ENCODE measurements at places on chromosomes 11 and 22.

DNA sequence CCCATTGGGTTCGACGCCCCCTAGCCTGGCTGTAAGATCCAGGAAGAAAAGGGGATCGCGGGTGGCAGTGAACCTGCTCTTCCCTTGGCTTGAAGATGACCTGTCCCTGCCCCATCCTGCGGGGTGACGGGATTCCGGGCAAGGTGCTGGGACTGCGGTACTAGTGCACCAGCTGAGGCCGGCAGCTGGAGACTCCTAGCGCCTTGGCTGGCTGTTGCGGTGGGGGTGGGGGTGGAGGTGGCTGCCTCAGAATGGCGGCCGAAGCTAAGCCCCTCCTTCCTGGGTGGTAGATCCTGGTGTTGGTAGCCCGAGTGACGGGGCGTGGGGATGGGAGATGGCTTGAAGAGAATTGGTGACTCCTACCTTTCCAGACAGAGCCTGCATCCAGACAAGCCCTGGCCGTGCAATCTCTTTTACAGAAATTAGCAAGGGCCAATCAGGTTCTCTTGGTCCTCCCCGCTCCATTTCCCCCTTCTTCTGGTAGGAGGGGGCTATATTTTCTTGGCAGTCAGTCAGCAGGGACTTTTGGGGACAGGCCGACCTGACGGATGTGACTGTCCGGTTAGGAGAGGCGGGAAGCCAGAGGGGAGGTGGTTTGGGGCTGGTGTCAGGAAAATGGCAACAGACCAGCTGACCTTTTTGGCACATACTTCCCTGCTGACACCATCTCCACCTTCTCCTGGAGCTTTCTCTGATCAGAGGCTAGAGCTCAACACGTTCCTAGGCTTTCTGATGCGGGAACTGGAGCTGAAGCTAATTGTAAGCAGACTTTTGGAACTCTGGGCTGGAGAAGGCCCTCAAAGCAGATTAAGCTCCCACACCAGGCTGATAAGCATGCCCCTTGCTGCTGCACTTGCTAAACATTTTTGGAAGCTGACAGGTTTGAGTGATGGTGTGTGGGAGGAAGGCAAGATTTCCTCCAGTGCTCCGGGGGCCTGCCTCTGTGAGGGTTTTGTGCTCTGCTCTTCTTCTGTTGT is 2.0 kb downstream of the NAV2 start:
- DNase-seq, result peak; percentile 59

- DNase-seq, result no peak
Observed at GRCh38 chr11:112132737-112133136, 31.2 kb downstream of the IL18 start.

DNA sequence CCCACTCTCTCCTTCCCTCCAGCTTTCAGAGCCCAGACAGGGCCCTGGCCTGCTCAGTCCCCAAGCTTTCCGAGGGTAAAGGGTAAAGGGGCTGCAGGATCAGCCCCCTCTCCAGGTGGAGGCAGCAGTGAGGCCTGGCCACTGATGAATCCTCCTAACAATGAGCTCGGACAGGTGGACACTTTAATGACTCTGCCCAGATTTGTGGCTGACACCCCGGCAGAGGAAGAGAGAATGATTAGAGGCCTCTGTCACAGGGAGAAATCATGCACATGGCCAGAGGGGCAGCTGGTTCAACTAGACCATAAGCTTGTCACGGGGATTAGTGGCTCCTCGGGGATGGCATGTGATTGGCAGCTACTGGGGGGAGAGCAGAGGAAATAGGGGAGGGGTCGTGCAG is 587.5 kb upstream of the B3GAT1 start:
- DNase-seq, result no peak

- DNase-seq, result no peak
Observed at GRCh38 chr22:46045459-46046298, 68.7 kb upstream of the WNT7B start.

GRCh38 chr22:46855681-46856080 is 93.2 kb downstream of the TBC1D22A start:
- DNase-seq, result no peak

- DNase-seq, result no peak
Observed at GRCh38 chr11:3665336-3666022, 5.7 kb downstream of the CHRNA10 start.

DNA sequence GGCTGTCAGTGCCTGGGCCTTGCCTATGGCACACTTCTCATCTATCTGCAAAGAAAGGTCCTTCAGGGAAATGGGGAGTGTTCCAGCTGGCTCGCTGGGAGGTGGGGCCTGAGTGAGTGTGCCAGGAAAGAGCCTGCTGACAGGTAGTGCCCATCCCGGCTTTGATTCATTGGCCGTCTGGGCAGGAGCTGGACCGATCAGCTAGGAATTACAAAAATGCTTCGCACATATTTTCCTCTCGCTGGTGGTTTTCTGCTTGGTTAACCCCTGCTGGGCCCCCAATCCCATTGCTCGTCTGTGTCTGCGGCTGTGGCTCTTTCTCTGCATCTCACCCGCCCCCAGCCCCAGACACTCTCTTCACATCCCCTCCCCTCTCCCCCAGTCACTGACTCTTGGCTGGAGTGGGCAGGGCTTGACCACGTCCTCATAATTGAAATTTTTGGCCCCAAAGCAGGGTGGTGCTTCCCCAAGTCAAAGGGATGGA is 10.8 kb downstream of the LIF start:
- DNase-seq, result peak; percentile 77

DNA sequence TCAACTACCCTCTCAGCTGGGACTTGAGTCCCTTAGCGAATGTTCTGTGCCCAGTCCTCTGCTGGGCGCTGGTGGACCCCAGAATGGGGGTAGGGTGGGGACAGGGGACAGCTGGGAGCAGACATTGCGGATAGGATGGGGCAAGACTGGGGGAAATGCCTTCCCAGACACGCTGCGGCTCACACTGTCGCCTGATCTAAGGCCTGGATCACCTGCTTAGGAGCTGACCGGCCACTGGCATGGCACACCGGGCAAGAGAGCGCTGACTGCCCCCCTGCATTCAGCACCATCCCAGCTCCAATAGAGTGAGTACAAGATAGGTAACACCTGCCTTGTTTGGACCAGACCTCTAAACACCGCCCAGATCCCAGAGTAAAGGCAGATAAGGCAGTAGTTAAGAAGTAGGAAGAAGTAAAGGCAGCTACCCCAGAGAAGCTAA is 1.4 kb downstream of the ARVCF start:
- no peak for DNase-seq

- DNase-seq, result peak; percentile 95
Observed at GRCh38 chr11:61954851-61955421, 4.8 kb downstream of the BEST1 start.

DNA sequence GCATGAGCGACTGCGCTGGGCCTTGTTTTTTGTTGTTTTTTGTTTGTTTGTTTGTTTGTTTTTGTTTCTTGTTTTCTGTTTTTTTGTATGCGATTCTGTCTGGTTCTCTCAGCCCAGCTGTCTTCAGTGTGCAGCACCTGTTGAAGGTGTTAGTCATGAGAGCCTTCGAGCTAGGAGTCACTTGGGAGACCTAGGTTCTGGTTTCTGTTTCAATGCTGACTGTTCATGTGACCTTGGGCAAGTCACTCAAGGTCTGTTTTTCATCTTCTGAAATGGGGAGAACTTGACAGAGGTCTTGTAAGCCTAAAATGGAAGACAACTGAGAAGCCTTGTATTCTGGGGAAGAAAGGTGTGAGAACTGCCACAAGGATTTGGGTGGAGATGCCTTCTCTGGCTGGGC is 1.8 kb downstream of the DCPS start:
- DNase-seq, result no peak

DNA sequence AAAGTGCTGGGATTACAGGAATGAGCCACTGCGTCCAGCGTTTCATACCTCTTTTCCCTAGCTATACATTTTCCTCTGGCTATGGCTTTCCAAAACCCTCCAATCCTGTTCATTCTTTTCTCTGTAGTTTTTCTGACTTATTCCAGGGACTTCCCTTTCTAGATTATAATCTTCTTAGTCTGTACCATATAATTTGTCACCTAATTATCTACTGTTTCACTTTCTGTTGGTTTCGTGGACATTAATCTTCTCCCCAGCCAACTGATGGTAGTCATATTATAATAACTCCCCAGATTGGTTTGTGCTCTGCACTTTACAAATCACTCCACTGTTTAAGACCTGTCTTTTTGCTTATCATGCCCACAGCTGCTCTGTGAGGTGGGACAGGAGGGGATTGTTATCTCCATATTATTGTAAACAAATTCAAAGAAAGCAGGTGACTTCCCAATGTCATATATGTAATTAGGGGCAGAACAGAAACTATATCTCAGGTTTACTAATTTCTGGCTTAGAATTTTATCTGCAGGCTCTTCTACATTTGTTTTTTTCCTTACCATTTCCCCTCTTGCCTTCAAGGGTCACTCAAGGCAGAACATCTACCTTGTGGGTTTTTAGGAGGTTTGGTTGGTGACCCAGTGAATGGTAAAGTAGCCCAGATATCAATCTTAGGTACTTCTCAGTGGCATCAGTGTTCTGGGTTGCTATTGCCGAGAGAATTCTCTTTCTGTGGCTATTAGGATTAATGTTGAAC is 23.9 kb downstream of the STIM1 start:
- DNase-seq, result no peak

GRCh38 chr11:9616042-9616675 is 42.7 kb downstream of the WEE1 start:
- DNase-seq, result peak; percentile 46

- no peak for DNase-seq
Observed at GRCh38 chr11:126743628-126744027, 256.9 kb downstream of the KIRREL3 start.

Data from adipocyte (in vitro differentiated cells).